RWPE2 (cell line): ENCODE measurements at places on chromosomes 5 and 9.

DNA sequence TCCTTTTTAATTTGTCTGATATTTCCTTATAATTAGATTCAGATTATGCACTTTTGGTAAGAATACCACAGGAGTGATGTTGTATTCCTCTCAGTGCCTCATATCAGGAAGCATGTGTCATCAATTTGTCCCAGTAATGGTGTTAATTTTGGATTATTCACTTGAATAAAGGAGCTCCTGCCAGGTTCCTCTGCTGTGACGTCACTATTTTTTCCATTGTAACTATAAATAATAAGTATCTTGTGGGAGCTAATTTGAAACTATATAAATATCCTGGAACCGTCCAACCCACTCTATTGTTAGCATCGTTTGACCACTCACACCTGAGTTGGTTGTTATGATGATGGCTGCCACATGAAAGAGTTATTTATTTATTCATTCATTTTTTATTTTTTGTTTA, 107.9 kb downstream of the INVS start:
- no peak for DNase-seq

GRCh38 chr5:100761192-100761591, 141.9 kb downstream of the ST8SIA4 start:
- no peak for DNase-seq

DNA sequence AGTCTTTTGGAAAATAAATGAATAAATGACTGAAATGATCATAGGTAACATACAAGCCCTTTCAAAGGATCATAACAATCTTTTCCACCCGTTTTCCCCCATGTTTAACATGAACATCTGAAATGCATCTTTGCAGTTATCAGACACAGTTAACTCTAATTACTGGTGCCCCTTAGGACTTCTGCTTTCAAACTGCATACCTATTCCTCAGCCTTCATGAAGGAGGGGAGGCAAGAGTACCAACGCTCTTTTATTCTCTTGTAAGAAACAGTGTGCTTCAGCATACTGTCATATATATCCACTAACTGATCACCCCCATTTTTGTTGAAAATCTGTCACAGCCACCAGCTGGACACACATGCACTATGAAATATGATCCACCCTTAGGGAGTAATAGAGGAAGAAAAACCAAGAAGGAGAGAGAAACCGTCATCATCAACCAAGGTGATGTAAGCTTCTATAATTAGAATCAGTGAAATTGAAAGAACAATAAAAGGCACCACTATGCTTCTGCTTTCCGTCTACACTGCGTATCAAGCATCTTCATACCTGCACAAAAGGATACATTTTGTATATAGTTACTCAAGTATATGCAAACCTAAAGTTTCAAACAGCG, 98.7 kb downstream of the RAPGEF6 start:
- DNase-seq, result no peak

- no peak for DNase-seq
These were observed 94.5 kb downstream of the PDE4D start for GRCh38 chr5:59798862-59799667.

DNA sequence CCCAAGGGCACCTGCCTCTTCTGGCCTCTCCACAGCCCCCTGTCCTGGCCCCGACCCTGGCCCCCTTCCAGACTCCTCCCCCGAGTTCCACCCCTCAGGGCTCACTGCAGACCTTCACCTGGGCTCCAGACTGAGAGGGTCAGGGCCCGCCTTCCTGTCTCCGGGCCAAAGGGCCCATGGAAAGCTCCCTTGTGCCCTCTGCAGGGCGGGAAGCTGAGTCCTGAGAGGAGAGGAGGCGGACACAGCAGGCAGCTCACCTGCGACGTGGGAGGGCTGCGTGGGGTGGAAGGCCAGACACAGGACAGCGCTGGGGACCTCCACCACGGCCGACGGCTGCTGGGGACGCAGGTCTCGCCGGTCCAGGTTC, 20.6 kb downstream of the DYNC2I2 start:
- peak; percentile 82 for DNase-seq

GRCh38 chr9:137788561-137789294, 88.9 kb upstream of the CACNA1B start:
- DNase-seq, result no peak

GRCh38 chr5:2253040-2253975, 370.6 kb upstream of the IRX4 start:
- no peak for DNase-seq

DNA sequence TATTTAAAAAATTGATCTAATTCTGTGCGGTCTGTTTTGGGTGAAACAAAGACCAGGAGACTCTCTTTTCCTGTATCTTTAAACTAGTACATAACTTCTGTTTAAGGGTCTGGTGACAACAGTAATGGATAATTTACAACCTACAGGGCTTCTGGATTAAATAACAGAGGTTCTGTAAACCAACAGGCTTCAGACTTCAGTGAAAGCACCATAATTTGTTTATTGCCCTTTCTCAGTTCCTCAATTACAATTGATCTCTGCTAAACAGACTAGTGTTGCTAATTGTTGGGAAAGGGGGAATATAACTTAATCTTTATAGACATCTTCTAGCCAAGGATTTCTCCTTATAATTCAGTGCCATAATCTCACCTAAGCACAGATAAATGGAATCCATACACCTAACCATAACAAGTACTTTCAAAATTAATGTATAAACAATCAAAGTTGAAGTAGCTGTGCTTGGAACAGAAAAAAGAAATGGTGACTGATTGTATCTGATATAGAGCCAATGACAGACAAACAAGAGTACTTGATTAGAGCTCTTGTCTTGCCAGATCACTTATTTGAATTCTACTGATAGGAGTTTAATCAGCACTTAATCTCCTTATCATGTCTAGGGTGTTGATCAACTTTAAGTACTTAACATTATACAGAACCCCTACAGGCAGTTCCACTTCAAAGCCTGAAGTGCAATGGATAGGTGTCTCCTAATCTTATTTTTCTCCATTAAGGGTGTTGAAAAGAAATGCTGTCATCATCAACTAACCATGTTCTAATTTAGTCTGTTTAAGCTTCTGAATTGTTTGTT, 536.0 kb downstream of the NR2F1-AS1 start:
- DNase-seq, result no peak

DNA sequence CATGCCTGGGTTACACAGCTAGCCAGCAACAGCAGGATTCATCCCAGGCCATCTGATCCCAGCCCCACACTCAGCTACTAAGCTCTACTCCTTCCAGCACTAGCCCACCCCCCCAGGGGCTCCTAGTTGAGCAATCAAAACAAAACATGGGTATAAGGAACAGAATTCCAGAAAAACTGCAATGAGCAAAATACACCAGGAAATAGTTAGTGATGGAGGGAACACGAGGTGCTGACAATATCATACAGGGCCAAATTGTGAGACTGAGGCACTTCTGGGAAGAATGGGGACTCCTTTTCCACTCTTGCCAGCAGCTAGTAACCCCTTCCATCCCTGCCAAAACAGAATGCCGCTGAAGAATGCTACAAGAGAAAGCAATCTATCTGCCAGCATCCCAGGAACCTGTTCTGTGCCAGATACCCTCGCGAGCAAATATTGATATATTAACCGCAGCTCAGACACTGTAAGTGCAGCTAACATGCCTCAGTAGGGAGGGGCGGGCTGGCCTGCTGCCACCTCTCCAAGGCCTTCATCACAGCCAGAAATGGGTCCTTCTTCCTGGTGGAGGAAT, 161.4 kb downstream of the SLIT3 start:
- DNase-seq, result no peak

DNA sequence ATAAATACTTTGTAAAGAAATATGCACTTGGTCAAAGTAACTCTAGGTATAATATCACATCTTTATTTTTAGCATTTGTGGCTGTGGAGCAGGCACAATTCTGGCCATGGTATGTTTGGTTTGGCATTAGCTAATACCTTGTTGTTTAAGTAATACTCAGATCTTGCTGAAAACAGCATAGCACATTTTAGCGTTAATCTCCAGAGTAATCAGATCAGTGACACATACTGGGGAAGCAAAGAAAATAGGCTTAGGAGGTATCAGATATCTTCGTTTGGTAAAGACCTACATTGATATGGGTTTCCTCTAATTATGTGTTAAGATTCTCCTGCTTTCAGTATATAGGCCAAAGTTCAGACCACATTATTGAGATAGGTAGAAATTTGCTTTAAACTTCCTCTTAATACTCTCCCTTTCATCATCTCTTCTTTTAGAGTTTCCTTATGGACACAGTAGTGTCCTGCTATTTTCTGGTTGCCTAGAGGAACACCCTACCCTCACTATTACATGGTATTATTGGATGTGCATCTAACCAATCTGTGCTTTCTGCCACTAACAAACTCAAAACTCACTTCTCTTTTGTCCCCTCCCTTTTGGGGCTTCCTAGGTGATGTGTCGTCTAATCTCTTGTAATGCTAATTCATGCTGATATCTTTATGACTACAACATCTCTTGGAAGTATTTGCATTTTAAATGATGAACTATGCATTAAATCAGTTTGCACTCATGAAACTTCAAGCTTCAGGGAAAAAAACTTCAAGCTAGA, 437.3 kb upstream of the ADAMTSL1 start:
- DNase-seq, result no peak

DNA sequence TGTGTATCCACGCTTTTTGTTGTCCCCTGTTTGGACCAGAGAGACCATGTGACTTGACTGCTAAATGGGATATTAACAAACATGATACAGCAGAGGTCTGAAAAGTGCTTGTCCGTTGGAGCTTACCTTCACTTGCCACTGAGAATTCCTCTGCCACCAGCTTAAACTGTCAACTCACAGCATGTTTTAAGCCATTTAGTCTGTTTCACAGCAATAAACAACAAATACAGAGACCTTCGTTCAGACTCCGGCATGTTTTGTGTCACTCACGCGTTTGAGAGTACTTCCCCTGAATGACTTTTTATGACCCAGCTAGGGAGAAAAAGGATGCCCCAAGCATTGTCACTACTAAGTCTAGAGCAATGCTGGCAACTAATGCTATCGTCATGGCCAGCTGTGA, 173.8 kb downstream of the PTPRD start:
- DNase-seq, result no peak

- no peak for DNase-seq
These were observed 257.8 kb upstream of the TARS1 start for GRCh38 chr5:33182986-33183385.

DNA sequence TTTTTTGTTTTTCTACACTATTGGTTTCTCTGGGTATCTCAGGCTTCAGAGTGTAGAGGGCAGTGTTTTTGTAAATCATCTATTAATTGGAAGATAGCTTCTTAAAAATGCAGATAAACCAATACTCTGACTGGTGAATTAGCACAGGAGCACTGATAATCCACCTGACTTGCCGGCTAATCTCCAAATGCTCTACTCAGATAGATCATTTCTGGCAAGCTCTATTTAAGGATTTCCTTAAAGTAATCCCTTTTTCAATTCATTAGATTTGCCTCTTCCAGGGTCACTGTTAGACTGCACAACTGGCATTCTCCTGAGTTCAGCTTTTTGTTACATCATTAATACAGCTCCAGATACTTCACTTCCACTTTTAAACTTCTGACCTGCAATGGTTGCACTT, 1390.3 kb upstream of the NUDT12 start:
- DNase-seq, result no peak

DNA sequence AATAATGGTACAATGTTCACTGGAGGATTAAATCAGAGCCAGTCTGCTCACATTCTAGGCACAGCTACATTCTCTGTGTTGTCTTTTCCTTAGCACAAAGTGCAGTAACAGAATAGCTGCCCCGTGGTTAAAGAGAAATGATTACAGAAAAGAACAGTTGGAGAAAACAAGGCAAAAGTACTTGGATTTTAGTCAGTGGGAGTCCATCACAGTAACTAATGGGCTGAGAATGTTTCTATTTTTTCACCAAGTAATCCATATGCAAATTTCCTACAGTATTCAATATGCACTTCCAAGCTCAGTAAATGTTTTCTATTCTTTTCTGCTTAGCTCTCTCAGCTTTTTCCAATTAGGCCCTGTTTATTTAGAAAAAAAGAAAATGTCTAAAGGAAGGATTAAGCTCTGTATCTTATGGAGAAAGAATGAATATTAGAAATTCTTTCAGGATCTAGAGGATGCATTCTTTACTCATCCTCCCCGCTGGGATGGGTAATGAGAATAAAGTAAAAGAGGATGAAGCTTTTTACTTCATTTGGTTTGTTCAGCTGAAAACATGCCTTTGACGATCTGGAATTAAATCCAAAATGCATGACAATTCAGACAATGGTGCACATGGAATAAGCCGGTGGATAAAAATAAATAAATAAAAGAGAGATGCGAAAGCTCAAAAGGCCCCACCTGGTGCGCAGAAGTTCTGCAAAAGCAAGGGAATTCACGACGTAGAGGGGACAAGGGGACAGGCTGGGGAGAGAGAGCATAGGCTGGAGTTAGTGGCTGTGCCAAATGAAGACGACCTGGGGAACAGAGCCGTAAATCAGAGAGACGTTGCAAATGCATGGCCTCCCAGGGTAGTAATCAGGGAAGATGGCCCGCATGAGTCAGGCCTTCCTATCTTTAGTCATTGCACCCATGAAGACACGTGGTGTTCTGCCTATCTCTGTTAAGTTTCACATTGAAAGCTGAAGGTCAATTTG, 345.2 kb downstream of the GLIS3 start:
- no peak for DNase-seq

DNA sequence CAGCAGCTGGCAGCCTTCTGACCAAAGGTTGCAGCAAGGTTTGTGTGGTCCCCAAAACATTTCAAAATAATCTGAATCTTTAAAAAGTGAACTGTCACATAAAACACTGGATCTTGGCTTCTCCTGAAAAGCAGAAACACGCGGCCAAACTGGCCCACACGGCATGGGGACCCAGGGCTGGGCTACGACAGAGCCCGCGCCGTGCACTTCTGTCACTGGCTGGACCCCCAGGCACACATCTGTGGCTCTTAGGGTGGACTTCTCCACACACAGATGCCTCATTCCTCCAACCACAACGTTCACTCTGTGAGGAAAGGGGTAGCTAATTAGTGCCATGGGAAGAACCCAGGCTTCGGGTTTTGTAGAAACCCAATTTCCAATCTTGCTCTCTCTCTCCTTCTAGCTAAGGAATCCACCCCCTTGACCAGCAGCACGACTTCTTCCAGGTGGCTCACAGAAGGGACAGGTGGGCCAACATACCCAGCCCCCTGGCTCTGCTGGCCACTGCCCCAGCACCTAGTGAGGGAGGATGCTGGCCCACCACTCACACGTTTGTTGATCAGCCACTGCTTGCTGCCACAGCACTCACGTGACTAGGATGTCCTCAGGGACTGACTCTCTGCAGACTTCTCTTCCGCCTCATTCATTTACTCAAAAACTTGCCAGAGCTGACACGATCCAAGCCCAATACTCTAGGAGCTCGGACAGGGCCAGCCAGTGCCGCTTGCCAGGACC, 17.9 kb downstream of the LMAN2 start:
- no peak for DNase-seq

- no peak for DNase-seq
These were observed 33.8 kb downstream of the TGFBI start for GRCh38 chr5:136062366-136063274.

- no peak for DNase-seq
These were observed 109.7 kb downstream of the F2RL2 start for GRCh38 chr5:76513476-76513875.

- no peak for DNase-seq
These were observed 68.8 kb downstream of the ITGA1 start for GRCh38 chr5:52856564-52856963.

DNA sequence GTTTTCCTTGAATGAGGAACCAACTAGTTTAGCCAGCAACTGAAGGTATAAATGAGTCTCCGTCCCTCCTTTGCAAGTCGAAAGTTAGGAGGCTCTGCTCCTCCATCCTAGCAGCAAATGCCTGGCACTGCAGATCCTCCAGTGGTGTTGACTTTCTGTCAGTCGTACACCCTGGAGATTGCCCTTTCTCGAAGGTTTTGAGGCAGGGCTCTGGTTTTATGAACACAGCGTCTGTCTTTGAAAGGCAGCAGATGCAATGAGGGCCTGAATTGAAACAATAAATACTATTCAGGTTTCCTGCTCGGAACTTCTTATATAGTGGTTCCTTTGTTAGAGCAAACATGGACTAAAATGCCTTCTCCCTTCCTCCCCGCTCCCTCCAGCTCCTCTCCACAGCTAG, 284.0 kb downstream of the TMEM38B start:
- no peak for DNase-seq
